NCI-H187 (cell line): ENCODE measurements at places on chromosomes 7 and 10.

DNA sequence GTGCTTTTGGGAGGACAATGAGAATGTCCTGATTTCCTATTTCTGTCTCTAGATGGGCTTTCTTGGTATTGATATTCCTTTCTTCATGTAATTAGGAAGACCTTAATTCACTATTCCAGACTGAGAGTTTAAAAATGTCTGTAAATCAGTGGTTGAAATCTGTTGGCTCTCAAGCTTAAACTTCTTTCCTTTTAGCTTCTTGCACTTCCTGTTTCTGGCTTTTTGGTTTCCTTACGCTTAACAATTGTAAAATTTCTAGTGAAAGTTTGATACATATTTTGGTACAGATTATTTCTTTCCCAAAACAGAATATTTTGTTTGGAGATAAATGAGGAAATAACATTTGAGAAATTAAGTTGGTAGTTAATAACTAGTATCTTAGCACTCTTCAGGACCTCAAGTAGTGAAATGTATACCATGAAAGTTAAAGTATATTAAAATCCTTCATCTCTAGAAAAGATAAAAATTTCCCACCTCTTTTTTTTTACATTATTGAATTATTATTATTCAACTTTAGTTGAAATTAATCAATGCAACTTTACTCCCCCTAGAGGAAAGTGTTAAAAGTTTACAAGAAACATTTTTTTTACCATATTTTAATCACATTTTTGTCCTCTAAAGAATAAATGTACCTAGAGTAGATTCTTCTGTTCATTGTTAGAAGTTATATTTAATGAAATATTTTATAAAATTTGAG is 137.2 kb downstream of the PHTF2 start:
- DNase-seq = no peak

- DNase-seq = no peak
Measured at GRCh38 chr7:155274633-155275355, 22.9 kb upstream of the INSIG1 start.

GRCh38 chr7:138491612-138492386 is 31.7 kb downstream of the TRIM24 start:
- no peak for DNase-seq

GRCh38 chr7:77549106-77549870 is 12.2 kb downstream of the PTPN12 start:
- no peak for DNase-seq

GRCh38 chr7:34064519-34065158 is 159.3 kb downstream of the BMPER start:
- no peak for DNase-seq

DNA sequence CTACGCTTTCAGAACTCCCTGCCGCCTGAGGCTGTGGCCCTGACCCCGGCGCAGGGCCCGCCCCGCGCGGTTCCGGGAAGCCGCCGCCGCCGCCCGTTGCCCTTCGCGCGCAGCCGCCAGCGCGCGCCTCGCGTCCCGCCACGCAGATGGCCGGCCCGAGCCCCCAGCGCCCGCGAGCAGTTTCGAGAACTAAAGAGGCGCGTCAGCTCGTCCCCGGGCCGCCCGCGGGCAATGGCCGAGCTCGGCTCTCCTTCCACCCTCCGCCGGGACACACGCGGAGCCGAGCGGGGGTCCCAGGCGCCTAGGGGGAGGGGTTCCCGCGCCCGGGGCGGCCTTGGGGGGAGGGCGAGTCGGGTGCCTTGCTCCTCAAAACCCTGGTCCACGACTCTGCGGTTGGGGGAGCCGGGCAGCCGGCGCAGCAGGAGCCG is 1.8 kb downstream of the HNRNPF start:
- DNase-seq = no peak

- DNase-seq = no peak
Measured at GRCh38 chr10:92727550-92727949, 37.8 kb downstream of the HHEX start.

DNA sequence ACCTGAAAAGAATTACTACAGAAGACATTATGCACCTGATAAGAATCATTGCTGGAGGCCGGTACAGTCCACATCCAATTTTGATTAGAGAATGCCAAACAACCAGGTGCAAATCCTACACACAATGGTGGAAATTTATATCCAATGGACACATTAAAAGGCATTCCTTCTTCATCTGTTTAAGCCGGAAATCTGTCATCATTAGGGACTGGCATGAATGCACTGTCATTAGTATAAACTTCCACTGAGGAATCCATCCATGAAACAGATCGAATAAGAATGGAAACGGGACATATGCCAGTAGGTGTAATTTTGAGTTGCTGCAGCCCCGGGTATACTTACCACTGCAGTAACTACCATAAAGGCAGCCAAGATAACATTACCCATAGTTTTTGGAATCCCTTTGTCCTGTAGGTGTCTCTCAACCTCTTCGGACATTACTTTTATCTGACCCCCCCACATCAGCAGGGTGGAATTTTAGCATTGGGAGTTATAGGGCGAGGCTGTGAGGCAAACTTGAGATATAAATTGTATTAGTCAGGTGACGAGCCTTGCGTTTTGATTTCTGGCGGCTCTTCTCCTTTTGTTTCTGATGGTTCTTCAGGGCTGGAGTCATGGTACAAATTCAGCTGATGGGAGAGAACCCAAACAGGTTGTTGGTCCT is 36.5 kb upstream of the AKR1C2 start:
- DNase-seq = no peak

GRCh38 chr7:114755856-114756255 is 166.0 kb upstream of the MDFIC start:
- DNase-seq = no peak

DNA sequence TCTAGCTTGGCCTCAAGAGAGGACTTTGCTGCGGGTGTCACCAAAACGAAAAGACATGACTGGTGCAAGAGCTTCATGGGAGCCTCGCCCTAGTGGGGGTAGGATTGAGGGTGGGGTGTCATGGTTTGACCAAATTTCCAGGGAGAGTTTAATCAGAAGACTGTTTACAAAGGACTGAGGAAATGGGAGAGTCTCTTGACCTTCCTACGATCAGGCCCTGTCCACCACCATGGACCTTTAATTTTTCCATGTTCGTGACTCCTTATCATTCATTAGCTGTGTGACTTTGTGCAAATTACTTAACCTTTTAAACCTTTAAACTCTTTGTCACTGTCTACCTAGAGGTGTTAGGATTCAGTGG is 23.0 kb downstream of the AKR1E2 start:
- no peak for DNase-seq

DNA sequence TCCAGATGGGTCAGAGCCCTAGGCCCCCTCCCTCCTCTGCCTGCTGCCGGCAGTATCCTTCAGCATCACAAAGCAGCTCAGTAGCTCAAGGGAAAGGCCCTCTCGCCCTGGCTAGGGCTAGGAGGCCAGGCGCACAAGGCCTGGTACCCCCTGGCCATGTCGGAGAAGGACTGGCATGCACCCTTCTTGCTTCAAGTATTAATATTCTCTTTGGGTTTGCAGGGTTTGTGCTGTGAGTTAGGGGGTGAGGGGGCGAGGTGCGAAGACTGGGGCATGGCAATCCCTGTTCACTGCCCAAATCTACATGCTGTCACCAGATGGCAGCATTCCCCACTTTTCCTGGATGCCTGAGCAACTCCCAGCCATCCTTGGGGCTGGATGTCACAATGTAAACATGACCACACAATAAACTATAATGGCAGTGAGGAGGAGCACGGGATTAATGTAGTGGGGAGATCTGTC is 105.2 kb downstream of the NEURL1 start:
- peak; percentile 30 for DNase-seq

- no peak for DNase-seq
Measured at GRCh38 chr7:70063927-70064326, 465.7 kb downstream of the AUTS2 start.

- DNase-seq = no peak
Measured at GRCh38 chr7:11415101-11415500, 416.9 kb downstream of the THSD7A start.

DNA sequence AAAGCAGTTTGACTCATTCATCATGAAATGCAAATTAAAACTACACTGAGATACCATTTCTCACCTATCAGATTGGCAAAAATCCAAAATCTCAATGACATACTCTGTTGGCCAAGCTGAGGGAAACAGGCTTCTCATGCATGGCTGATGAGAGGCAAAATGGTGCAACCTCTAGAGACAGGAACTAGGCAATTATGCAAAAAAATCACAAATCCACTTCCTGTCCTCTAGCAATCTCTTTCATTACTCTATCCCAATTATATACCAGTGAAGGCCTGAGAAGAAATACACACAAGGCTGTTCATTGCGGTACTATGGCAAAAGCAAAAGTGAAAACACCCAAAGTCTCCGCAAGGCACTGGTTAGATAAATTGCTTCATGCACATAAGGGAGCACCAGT is 25.9 kb upstream of the PTPRN2 start:
- peak; percentile 65 for DNase-seq

DNA sequence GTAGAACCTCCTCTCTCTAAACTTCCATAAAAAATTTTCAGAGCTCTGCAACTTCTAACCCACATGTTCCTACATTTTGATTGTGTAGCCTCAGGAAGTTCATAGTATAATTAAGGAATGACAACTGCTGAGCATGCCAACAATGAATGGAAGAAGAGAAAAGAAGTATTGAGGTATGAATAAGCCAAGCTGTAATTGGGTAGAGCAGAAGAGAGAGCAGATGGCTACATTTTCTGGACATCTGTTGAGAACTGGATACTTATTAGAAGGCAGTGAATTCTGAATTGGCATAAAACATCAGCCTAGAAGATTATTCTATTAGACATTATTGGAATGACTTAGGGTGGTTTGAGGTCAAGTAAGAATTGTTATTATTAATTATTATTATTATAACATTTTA is 728.3 kb upstream of the PHF14 start:
- no peak for DNase-seq

DNA sequence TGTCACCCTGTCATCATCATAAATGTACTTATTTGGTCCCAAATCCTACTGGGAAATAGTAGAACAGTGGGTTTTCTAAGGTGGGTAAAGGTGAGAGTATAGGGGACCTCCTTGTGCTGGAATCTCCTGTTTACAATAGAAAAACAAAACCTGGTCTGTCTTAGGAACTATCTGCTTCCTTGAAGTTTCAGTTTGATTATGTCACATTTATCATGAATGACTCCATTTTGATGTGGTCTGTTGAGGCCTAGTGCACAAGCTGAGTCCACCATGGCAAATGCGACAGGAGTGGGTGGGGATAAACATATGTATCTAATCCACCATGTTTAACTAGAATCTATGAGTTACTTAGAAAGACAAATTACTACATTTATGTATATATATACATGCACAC is 13.0 kb upstream of the REPIN1 start:
- DNase-seq = no peak

DNA sequence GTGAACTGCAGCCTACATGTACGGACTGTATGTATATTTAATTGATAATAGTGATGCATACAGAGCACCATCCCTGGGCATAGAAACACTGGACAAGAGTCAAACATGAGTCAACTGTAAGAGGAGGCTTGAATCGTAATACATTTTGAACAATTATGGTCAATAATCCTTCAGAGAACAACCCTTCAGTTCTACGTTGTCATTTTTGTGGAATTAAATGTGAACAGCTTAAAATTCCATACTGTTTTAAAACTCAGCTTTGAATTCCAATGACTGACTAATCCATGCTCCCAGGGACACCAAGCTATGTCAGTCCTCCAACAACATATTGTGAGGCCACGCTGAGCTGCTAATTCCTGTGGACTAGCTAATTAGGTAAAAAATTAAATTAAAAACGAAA is 41.5 kb upstream of the KMT2E start:
- DNase-seq = no peak

DNA sequence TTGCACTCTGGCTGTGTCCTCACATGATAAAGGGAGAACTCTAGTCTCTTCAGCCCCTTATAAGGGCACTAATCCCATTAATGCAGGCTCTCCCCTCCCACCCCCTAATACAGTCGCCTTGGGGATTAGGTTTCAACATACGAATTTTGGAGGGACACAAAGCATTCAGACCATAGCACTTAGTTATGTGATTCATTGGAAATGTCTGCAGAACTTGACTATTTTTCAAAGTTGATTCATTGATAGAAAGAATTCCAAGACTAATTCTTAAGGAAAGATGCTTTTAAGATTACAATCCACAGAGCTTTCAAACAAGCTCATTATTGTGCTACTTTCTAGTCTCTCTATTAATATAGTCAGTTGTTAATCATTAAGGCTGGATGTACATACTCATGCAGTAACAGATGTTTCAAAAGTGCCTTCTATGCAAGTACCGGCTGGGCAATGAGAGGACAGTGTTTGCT is 85.3 kb upstream of the RPA3 start:
- DNase-seq = no peak

DNA sequence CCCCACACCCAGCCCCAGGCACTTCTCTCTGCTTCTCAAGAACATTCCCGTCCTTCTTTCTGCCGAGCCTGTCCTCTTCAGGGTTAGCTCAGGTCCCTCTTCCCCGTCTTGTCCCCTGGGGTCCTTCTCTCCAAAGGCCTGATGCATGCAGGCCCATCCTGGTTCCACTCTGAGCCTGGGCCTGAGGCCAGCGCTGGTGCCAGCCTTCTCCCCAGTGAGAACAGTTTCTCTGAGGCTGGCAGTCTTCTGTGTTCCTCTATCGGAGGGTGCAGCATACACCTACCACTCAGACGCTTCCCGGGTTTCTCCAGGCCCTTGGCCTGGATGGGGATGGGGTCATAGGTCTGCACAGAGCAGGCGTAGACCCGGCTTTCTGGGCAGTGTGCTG is 14.6 kb downstream of the AP5Z1 start:
- DNase-seq = no peak

GRCh38 chr7:112546723-112547513 is 66.1 kb downstream of the LSMEM1 start:
- no peak for DNase-seq

GRCh38 chr7:1649751-1650326 is 20.2 kb upstream of the ELFN1 start:
- DNase-seq = no peak

DNA sequence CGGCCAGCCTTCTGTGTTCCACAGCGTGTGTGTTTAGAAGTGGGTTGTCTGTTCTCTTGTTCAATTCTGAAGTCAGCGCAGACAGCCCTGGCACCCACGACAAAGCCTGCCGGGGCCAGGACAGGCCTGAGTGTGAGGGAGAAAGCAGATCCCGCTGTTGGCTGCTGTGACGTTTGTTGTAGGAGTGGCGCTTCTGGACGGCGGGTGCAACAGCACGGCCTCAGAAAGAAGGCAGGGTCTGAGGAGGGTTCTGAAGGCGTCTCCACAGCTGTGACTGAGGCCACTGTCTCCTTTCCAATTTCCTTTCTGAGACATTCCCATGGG is 76.2 kb downstream of the VIPR2 start:
- no peak for DNase-seq

GRCh38 chr10:130109796-130110245 is 809 bp downstream of the C10orf143 start:
- DNase-seq = peak; percentile 29

DNA sequence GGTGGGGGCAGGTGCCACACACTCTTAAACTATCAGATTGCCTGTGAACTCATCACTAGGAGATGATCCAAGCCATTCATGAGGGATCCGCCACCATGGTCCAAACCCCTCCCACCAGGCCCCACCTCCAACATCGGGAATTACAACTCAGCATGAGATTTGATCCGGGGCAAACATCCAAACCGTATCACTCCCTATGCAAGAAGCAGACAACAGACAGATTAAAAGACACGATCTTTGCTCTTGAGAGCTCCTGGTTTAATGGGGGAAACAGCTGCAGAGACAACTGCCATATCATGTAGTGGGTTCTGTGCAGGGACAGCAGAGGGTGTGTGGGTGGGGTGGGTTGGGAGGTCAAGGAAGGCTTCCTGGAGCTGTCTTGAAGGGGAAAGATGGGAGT is 123.6 kb downstream of the EMX2 start:
- no peak for DNase-seq

GRCh38 chr10:44968091-44968490 is 8.5 kb downstream of the RASSF4 start:
- no peak for DNase-seq
